ENCODE measurements at places on chromosomes 1 and 21.
A peak's percentile ranks its signal among the peaks of the same experiment; 100 is the strongest.

DNA sequence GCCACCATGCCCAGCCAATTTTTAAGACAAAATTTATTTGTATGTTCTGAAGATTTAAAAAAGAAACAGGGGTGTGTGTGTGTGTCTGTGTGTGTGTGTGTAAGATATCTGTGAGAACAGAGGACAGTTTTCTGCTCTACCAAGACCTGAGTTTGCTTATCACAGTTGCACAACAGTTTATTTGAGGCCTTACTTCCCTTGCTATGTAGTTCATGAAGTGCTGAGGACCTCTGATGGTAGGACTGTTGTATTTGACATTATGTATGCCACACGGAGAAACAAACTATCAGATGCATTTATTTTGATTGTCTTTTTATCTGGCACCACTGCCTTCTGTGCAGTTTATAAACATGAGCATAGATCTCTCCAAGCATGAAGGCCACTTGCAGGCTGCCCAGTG, 355.2 kb downstream of the PBX1 start:
- DNase-seq, result no peak

DNA sequence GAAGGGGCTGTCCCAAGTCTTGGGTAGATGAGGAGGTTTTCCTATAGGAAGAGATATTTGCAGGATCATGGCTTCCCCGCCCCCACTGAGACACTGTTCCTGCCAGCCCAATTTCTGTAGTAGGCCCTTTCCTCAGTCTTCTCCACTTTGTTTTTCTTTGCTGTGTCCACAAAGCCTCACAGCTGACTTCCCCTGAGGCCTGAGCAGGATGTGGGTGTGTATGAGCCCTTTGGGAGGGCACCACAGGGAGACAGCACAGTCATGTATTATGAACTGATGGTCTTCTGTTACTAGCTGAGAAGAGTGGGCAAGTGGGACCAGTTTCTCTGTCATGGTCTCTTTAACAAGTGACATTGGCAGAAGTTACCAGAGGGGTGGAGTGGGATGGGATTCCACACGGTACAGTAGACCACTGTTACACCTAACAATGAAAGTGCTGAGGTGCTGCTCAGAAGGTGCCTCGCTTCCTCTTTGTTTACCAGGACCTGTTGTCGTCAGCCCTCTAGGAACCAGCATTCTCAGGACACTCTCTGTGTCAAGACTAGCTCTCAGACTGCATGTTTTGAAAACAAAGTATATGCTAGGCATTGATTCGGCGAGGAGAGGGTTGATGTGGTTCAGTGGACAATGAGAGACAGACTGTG, 253.8 kb upstream of the HOOK1 start:
- no peak for DNase-seq

DNA sequence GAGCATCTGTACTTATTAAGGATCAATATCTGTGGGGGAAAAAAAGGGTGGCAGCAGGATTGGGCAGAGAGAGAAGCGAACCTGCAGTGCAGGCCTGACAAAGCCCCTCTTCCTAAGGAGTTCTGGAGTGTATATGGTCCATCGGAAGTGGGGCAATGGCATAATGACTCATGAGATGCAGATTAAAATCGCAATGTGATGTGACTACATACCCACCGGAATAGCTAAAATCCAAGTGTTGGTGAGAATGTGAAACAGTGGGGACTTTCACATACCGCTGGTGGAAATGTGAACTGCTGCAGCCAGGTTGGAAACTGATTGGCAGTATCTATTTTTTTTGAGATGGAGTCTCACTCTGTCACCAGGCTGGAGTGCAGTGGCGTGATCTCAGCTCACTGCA, 8.2 kb upstream of the CREG1 start:
- no peak for DNase-seq

- peak; percentile 38 for DNase-seq
Measured at GRCh38 chr1:20476265-20477038, 9.6 kb downstream of the CAMK2N1 start.

GRCh38 chr1:231421546-231421970, 529 bp downstream of the EGLN1 start:
- DNase-seq, result peak; percentile 58

DNA sequence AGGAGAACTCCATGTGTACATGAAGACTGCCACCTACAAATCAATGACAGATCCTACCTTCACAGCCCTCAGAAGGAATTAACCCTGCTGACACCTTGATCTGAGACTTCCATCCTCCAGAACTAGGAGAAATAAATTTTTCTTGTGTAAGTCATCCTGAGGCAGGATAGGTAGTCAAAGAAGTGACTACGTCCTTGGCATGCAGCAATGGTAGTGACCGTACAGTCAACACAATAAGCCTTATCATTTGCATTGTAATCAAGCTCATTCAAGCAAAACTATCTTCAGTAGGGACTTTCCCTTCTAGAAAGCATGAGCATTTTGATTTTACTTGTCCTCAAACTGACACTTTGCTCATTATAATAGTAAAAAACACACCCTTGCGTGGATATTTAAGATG, 64.0 kb upstream of the KCNK1 start:
- DNase-seq, result no peak

GRCh38 chr1:178278916-178279686, 185.2 kb downstream of the RASAL2 start:
- DNase-seq, result no peak

DNA sequence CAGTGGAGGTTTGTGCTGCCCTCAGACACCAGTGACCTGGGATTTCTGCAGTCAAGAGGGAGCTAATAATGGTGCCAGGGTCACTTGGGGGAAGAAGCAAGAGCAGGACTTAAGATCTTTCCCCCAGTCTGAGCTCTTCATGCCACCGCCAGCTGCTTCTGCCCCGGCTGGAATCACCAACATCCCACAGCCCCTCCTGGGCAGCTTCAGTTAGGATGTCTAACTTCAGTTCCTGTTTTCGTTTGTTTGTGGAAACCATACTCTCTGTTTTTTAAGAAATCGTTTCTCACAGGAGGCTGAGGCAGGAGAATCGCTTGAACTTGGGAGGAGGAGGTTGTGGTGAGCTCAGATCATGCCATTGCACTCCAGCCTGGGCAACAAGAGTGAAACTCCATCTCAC, 25.6 kb upstream of the PRDM2 start:
- DNase-seq, result no peak

DNA sequence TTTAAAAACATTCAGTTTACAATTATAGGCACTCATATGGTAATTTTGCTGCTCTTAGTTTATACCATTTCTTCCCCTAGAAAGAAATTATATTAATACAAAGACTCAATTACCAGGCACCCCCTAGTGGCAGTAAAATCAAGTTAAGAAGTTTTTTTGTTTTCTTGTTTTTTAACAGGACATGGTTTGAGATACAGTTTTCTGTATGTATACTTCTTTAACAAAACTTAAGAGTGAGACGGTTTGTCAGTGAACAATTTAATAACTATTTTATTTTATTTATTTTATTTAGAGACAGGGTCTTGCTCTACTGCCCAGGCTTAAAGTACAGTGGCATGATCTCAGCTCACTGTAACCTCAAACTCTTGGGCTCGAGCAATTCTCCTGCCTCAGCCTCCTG, 224.6 kb downstream of the FAF1 start:
- peak; percentile 52 for DNase-seq

GRCh38 chr1:233737341-233737740, 123.4 kb downstream of the KCNK1 start:
- DNase-seq, result no peak

- no peak for DNase-seq
Measured at GRCh38 chr1:234881893-234882771, 246.5 kb downstream of the TOMM20 start.

Measured in ELR (cell line).